Activated CD8-positive, alpha-beta T cell treated with anti-CD3 and anti-CD28 coated beads for 36 hours (primary cell): ENCODE measurements at places on chromosomes 5 and 9.

DNA sequence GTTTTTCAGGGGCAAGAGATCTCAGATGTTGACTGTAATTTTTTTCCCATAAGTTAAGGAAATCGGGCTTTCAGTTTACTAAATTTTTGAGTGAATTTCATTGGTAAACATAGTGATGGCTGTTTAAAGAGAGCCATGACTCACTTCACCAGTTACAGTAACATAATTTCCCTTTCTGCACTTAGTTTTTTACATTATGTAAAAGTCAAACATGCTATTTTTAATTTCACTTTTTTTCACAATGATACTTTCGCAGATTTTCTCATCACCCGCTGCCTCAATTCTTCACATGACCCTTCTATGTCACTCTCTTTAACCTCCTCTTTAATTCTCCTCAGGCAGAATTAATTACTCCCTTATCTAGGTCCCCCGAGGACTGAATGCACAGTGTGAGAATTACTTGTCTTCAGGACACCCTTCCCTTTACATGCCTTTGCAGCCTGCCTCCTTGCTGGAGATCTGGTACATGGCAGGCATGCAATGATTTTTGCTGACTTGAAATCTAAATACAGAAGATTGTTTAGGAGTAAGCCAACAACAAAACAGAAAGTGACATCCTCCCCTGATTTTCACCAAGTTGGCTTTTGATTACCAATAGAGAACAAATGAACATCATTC, 217.5 kb upstream of the S1PR3 start:
- no peak for DNase-seq

DNA sequence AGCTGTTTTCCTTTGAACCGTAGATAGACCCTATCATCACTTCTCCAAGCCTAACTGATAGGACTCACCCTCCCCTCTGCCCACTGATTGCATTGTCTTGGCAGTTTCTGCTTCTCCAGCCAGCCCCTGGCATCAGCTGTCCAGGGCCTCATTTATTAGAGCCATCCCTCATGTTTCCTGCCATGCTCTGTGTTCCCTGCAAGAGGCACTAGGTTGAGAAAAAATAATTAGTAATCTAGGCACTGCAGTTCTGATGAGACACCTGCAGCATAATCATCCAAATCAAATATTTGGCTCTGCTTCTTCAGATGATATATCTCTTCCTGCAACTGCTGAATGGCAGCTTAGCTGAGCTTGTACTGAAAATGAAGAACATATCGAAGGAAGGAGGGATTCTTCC, 303.0 kb upstream of the TLE4 start:
- no peak for DNase-seq

- DNase-seq: no peak
Measured at GRCh38 chr5:168085261-168086031, 206.0 kb upstream of the WWC1 start.

DNA sequence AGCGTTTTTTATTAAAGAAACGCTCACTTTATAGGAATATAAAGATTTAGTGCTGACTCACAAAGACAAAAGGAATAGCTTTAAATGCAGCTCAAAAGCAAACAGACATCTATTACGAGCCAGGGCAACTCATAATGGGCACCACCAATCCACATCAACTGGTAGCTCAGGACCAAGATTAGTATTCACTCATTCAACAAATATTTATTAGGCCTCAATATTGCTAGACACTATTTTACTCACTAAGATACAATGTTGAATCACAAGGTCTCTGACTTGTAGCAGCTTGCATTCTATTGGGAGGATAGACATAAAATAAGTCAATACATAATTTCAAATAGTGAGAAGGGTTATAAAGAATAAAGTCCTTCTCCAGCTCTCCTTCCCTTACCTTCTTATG, 8.0 kb upstream of the MAN2A1 start:
- DNase-seq: no peak

- DNase-seq: no peak
Measured at GRCh38 chr5:175131432-175131831, 312.6 kb downstream of the DRD1 start.

DNA sequence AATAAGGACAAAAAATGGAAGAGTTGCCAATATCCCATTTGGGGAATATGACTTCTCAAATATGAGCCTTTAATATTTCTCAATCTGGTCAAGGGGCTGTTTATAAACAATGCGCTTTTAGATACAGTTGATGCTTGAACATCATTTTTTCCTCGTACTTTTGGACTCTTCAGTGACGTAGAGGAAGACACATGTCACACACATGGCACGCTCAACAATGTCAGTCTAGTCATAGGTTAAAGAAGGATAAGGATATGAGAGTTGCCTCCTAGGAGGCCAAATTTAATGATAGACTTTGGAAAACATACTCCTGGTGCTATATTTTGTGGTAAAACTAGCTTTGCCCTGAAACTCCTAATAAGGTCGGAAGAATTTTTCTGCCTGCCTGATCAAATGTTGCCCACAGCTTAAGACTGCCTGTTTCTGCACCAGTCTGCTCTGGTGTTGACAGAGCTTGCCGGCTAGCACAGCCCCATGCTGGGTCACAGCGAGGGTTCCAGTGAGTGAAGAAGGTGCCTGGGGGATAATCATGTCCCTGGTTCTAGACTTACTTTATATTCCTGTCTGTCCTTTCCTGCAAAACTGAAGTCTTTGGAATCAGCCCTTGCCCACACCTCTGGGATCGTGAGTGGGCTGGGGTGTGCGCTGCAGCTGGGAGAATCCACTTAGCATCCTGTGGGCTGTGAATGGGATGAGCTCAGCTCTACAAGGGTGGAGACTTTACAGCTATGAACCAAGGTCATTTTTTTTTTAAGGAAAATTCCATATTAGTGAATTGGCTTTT, 230.8 kb upstream of the IRX4 start:
- DNase-seq: no peak

DNA sequence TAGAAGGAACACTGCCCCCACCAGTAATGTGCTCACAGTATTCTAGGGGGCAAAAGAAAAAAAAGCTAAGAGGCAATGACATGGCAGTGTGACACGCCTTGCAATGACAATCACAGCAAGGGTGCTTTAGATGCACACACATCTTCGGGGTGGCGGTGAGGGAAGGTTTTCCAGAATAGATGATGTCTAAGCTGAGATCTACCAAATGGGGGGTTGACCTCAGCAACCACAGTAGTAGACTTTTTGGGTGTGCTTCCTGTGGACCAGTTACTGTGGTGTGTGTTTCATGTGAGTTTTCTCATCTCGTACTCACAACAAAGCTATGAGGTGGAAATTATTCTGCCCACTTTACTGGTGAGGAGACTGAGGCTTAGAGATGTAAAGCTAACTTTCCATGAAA, 10.2 kb upstream of the IL12B start:
- DNase-seq: peak; percentile 25

GRCh38 chr5:39473156-39473775, 48.5 kb upstream of the DAB2 start:
- no peak for DNase-seq

DNA sequence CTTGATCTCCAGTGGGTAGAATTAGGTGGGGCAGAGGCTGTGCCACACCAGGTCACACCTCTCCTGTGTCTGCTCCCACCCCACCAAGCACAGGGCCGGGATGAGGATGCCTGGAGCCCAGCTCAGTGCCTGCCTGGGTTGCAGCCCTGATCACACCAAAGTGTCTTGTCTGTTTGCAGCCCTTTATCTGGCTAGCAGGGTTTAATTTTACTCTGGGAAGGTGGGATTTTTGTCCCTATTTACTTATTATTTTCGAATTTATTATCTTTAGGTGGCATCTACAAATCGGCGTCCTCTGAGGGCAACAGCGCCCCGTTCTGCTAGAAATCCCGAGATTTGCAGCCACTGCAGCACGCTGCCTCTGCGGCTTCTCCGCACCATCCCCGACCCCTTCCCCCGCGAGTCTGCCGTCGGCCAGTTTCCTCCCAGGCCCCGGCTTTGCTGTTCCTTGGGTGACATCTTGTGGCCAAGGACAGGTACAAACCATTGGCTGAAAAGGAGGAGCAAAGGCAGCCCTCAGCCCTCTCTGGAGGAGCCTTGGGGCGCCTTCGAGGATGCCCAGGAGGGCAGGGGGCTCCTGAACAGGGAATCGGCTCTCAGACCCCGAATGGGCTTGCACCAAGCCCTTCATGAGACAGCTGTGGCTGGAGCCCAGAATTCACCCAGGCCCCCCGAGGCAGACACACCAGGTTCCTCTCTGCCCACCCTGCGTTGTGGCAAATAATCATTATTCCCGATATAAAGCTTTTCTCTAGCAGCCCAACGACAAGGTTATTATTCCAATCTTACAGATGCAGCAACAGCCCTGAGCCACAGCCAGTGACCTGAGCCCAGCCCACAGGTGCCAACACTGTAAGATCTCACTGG, 113.0 kb downstream of the GAPVD1 start:
- peak; percentile 74 for DNase-seq

GRCh38 chr5:16428359-16428758, 37.2 kb downstream of the ZNF622 start:
- DNase-seq: no peak

GRCh38 chr9:92147030-92147851, 32.0 kb upstream of the SPTLC1 start:
- DNase-seq: peak; percentile 37

GRCh38 chr9:115643948-115644727, 509.5 kb upstream of the PAPPA start:
- DNase-seq: no peak

DNA sequence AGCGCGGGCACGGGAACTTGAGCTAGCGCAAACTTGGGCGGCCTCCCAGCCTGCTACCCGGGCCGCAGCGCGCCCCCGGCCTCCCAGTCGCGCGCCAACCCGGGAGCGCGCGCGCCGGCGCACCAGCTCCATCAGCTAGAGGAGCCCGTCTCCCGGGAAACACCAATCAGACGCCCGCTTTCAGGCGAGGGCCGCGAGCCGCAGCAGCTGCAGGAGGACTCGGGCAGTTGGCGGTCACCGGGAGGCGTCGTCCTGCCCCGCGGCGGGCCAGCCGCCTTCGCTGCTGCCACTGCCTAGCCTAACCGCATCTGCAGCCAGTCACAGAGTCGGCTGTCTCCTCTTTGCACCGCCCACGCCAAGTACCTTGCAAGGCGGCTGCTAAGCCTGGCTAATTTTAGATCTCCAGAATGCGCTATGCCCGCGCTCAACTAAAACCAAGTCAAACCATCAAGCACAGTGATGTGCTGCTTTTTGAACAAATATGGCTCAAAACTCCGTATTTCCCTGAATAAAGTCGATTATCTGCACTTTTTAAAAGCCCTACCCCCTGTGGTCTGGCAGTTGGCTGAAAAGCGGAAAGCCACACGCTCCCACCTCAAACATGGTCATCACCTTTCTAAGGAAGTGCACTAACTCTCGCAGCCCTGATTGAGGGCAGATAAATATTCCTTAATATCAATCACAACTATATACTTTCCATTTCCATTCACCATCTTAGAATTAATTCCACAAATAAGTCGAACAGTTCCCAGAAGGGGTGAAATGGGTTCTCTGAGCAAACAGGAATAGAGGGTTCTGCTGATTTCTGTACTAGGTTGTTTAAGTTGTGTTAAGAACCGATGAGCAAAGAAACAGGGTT, 221.8 kb downstream of the MEF2C start:
- DNase-seq: peak; percentile 72

GRCh38 chr5:32163785-32164184, 10.3 kb downstream of the GOLPH3 start:
- no peak for DNase-seq

- no peak for DNase-seq
Measured at GRCh38 chr9:137294681-137295237, 7.3 kb downstream of the NRARP start.

DNA sequence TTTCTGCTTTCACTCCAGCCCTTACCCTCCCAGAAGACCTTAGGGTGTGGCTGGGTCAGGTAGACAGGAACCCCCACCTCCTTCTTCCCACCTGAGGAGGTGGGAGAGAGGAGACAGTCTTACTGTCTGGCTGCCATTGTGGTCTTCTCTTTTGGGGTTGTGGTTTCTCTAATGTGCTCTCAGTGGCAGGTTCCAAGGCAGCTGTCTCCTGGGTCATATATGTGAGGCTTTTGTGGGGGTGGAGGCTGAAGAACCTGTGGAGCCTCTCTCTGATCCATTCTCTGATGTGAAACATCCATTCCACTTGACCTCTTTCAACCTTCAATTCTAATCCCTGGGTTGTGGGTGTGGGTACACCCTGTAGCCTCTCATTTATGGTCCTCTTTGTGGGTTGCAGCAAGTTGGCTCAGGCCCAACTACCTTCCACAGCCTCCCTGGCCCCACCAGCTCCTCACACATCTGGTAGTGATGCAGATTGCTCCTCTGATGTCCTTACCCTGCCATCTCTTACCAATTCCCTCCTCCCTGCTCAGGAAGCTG, 118.4 kb downstream of the CEP120 start:
- no peak for DNase-seq

DNA sequence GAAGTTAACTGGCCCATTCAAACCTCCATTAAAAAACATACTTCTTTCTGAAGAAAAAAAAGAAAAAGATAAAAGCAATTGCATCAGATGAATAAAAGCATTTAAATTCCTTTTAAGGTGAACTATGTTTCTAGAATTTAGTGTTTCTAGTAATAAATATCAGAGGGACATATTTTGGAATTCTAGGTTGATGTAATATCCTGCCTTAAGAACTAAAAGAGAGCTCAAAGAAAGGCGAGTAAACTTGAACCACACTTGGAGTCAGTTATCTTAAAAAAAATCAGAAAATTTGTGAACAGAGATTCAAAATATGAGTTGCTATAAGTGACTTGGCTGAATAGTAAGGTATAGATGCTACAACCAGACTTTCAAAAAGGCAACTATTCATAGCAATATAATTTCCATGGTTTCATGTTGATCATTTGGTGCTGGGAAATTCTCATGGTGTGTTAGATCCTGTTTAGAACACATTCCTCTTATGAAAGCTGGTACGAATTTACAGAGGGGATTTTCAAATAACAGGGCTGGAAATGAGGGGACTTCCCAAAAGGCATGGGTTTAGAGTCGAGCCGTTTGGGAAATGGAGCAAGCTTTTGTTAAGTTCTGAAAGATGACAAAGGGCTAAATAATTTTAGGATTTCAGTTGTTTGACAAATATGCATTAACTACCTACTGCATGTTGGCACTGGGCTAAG, 37.6 kb upstream of the RAI14 start:
- DNase-seq: no peak
